ENCODE measurements at places on chromosomes 16 and 17.

DNA sequence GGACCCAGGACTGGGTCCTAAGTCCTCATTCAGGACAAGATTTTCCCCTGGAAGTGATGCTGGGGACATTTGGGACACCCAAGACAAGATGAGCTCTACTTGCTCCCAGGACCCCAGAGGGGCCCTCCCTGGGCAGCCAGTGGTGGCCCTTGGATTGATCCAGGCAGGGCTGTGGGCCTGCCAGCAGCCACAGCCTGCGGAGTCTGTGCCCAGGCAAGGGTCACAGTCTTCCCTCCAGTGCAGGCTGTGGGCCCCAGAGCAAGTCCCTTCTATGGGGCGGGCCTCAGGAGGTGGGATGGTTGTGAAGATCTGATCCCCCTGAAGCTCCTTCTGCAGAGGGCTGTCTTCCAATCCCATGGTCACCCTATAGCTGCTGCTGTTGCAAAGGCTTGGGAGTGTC lies 12.6 kb downstream of the CA7 start:
- no peak for DNase-seq

GRCh38 chr16:18984435-18985005 lies 786 bp downstream of the TMC7 start:
- no peak for DNase-seq

- no peak for DNase-seq
Measured at GRCh38 chr16:87178177-87178863, 138.9 kb downstream of the C16orf95 start.

DNA sequence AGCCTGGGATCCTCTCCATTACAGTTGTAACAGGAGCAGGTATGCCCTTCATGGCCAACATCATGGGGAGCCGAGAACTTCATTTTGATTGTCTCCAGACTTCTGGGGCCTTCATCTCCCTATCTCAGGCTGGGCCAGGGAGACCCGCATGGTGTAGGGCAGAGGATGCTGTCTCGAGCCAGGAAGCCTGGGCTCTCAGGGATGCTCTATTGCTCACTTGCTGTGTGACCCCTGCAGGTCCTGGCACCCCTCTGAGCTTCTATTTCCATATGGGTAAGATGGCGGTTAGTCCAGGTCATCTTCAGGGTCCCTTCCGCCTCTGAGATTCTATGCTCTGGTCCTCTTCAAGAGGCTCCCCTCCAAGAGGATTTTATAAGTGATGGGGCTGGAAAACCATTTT lies 20.6 kb upstream of the RNF135 start:
- no peak for DNase-seq

DNA sequence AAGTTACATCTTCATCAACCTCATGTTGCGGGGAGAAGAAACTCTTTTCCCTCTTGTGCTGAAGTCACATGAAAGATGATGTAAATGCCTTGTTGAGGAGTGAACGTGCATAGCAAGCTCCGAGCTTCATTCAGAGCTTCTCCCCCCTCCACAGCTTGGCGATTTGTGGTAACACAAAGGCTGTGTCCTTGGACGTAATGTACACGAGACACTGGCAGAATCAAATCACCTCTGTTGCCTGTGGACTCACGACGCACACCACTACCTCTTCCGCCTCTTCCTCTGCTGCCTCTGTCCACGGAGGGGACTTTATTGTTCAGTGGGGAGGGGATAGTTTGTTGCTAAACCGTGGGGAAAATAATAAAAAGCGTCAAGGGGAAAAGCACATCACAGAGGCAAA lies 54.9 kb upstream of the CHMP6 start:
- DNase-seq = no peak

DNA sequence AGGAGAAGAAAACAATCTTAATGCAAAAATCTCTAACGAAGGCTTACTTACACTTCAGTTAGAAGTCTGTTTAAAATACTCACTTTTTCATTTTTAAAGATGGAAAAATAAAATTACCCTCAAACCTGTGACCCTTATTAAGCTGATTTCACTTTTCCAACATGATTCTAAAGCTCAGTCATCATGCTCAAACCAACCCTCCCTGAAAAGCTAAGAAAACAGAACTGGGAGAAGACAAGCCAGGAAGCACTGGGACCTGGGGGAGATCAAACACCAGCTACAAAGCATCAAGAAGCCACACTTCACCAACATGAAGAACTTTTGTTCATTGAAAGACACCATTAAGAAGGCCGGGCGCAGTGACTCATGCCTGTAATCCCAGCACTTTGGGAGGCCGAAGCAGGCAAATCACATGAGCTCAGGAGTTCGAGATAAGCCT lies 88.8 kb downstream of the LITAF start:
- DNase-seq = no peak

DNA sequence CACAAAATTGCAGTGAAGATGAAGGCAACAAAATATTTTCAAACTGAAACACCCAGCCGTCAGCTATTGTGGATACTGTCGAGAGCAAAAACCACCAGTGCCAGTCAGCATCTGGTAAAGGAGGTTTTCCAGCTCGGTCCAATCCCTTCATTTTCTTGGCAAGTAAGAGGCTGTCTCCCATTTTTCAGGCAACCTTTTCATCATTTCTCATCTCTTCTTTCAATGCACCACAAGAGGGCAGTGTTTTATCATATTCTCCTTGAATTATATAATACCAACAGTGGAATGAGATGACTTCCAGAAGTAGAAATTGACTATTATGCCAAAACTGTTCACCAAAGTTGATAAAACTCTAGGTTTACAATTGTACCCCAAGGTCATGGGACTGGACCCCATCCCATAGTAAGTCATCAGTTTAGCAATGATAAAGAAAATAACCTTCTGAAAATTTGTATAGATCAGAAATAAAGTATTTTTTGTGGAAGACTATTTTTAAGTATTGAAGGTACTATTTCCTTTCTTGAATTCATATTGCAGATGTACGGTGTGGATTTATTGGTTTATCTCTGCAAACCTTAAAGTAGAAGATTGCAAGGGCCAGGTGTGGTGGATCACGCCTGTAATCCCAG lies 16.8 kb downstream of the NQO1 start:
- DNase-seq = no peak

GRCh38 chr17:4919511-4920047 lies 12.5 kb upstream of the GP1BA start:
- no peak for DNase-seq

DNA sequence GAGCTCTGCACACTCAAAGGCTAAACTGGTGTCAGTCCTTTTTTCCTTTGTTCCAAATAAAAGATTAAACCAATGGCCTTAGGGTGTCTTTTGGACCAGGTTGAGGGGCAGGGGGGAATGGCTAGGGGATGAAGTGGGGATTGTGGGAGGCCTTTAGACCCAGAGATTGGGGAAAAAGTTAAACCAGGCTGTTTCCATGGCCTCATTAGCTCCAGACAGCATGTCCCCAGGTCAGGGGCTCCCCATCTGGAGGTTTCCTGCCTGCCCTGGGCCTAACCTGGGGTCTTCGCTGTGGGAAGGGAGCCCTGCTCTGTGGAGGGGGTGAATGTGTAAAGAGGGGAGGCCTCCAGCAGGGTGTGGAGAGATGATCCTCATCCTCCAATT lies 10.3 kb downstream of the FKBP10 start:
- DNase-seq = no peak

GRCh38 chr17:74316220-74316619 lies 9.8 kb upstream of the KIF19 start:
- no peak for DNase-seq

- no peak for DNase-seq
Measured at GRCh38 chr17:68498479-68499326, 13.5 kb upstream of the PRKAR1A start.

- DNase-seq = no peak
Measured at GRCh38 chr16:17343728-17344127, 127.0 kb downstream of the XYLT1 start.

- DNase-seq = no peak
Measured at GRCh38 chr16:22765479-22765878, 48.5 kb upstream of the HS3ST2 start.

GRCh38 chr16:47055136-47055885 lies 81.8 kb upstream of the DNAJA2 start:
- DNase-seq = no peak

DNA sequence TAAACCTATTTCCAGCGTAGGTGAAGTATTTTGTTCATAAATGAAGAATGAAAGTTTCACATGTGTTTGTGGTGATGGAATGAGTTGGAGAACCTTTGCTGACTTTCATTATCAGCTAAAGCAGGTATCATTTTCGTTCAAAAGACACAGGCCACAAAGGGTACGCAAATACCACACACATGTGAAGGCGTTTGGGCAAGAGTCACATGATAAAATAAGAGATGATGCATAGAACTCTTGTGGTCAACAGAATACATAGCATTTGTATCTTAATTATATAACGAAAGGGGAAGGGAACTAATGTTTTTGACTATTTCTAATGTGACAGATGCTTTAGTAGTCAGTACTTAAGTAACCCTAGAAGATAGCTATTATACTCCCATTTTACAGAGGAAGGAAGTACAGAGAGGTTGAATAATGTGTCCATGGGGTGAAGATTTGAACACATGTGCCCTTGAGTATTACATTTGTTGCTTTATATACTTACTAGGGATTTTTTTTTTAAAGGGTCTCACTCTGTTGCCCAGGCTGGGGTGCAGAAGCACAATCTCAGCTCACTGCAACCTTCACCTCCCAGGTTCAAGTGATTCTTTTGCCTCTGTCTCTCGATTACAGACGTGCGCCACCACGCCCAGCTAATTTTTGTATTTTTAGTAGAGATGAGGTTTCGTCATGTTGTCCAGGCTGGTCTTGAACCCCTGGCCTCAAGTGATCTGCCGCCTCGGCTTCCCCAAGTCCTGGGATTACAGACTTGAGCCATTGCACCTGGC lies 4.8 kb downstream of the RPA1 start:
- DNase-seq = no peak

DNA sequence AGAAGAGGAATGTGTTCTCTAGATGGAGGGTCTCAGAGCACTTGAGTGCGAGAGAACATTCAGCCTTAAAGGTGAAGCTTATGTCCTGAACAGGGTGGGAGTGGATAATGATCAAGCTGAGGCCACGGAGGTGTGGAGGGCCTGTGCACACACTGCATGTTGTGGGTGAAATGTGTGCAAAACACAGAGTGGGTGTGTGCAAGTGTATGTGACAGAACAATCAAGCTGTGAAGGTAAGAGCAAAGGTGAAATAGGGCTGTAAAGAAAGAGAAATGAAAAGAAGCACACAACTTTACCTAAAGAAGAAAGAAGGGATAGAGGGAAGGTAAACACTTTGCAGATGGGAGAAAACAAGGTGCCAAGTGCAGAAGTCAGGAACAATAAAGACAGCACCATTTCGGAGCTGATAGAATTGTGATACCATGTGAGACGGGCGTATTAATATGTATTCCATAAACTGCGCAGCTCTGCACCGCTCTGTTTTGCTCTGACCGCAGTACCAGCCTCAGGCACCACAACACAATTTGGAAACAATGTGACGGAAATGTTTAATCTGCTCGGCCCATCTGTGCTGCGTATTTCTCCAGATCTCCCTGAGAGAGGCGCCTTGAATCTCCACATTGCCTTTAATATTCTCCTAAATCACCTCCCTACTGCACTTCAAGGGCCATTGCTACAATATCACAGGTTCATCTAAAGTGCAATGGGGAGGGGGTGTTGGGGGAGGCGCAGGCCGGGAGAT lies 40.6 kb downstream of the SNX11 start:
- no peak for DNase-seq

- no peak for DNase-seq
Measured at GRCh38 chr17:49585422-49586027, 9.9 kb downstream of the NXPH3 start.

Data from anterior cingulate cortex (tissue), 58 donors.